ENCODE measurements at places on chromosomes 6 and 20. TPM values are rescaled to one million over a fixed set of nuclear protein-coding genes. Genes with fewer than 3 reads are reported as not detected.

GRCh38 chr20:51529758-51530157 lies 12.8 kb downstream of the NFATC2 start:
- no peak for DNase-seq

The CGA gene
- total RNA-seq = not detected

- no peak for DNase-seq
These were observed 125.4 kb downstream of the CD24 start for GRCh38 chr6:106849120-106849519.

GRCh38 chr6:143867236-143867635 lies 3.0 kb downstream of the ZC2HC1B start:
- no peak for DNase-seq

DNA sequence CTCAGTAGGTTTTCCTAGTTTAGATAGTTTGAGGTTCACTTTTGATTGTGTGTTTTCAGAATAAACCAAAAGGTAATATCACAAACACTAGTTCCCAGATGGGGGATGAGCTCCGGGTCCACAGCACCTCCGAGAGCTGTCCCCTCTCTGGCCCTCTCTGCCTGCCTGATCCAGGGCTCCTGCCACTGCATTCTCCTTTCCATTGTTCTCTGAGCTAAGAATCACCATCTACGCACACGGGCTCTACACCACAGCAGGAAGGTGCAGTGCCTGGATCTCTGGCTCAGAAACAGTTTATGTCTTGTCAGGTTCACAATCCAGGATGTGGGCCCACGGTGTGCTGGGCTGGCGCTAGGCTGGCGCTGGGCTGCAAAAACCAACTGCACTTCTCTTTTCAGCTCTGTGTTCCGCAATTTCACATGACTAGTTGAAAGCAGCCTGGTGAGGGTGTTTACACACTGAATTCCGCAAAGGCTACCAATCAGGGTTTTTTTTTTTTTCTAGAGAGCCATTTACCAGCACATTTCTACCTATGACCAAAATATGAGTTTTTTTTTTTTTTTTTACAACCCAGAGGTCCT lies 167.5 kb downstream of the SOD2 start:
- DNase-seq = no peak

GRCh38 chr6:41914869-41915530 lies 5.9 kb downstream of the MED20 start:
- DNase-seq = no peak

Data from PC-9 (cell line).